Frontal cortex (tissue), 4 donors: ENCODE measurements at places on chromosomes 12 and 14.

DNA sequence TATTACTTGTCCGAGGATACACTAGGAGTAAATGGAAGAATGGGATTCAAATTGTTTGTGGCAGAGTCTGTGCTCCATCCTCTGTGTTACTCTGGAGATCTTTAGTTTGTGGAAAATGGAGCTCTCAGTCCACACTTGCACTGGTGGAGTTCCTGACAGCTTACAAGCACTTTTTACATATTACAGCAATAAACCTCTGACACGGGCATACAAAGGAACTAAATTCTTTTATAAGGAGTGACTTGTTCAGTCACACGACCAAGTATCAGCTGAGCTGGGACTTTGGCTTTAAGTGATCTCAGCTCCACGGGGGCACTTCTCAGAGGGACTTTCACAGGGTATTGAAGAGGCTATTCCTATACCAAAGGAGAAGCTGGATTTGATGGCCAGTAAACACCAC is 417.5 kb downstream of the LRIG3 start:
- no peak for DNase-seq

DNA sequence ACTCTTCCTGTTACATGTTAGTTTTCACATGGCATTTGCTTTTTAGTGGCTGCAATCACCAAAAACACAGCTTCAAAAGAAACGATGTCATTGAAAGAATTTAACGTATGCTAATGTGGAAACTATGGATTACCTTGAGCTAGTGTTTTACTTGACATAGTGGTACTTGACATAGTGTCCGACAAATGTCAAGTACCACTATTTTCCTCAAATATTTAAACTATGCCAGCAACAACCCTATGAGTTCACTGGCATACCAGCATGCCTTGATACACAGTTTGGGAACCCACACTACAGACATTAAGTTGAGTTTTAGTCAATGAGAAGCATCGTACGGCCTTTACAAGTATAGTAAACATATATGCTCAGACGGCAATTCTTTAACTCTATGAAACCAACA is 560.3 kb downstream of the GALC start:
- no peak for DNase-seq

DNA sequence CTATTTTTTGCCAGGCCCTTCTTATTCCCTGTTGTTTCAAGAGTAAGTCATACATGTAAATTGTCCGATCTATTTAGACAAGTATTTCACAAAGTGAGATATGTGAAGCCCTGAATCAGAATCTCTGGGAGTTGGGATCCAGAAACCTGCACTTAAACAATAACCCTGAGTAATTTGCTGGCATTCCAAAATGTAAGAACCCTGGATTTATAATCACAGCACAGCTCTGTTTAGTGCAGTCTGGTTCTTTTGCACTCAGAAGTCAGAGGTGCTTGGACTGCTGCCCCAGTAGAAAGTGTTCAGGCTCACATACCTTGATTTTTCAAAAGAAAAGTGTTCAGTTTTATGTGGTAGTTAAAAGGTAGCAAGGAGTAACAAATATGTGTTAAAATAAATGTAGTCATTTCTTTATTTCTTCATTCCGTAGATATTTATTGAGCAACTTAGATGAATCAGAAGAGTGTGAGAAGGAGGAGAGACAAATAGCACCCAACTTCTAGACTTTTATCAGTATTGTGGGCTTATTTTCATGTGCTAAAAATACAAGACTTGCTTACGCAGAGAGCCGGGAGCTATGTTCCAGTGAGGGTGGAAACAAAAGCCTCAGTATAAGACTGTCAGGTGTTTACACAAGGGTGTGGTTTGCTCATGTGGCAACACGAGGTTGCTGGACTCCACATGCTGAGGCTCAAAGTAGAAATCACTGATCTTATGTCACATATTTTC is 70.1 kb downstream of the SYNE2 start:
- no peak for DNase-seq

DNA sequence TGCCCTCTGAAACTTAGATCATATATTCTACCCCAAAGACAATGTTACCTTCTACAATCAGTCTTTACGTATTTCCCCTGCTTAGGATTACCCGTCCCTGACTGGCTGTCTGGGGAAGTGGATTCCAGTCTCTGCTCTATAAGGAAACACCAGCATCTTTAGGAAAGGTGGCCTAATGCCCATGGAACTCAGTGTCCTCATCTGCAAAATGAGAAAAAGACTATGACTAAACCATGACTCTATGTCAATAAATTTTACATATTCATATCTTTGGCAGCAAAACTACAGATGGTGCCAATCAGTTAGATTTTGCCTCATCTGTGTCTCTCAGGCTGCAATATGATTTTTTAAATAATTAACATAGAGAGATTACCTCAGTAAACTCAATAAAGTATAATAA is 133.8 kb downstream of the ITPR2 start:
- DNase-seq: no peak

GRCh38 chr14:101548710-101549109 is 12.6 kb upstream of the DIO3 start:
- DNase-seq: no peak

DNA sequence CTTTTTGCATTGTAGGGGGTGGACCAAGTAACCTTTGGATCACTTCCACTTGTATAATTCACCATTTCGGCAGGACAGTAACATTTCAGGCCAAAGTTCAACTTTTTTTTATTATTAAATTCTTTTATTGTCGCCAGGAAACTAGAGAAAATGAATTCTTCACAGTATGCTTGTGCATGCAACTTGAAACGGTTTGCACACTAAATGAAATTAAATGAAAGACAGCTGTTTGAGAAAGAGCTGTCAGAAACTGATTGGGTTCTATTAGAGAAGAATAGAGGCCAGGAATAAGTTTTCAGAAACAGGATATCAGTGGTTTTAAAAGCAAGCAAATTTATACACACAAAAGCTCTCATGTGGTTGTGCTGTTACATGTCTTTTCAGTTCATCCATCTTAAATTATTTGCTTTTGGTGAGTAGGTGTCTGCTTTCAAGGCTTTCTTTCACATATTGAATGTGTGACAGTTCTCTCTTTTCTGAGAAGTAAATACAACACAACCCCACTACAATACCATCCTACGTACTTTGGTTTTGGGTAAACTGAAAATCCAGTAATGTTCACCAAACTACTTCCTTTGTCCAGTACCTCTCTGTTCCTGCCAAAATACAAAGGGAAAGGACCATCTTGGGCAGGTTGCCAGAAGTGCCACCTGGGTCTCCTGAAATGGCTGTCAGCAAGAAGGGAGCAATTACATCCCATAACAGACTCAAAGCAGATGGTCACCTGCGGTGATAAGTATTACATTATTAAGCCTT is 291.7 kb downstream of the RAD51B start:
- DNase-seq: no peak

DNA sequence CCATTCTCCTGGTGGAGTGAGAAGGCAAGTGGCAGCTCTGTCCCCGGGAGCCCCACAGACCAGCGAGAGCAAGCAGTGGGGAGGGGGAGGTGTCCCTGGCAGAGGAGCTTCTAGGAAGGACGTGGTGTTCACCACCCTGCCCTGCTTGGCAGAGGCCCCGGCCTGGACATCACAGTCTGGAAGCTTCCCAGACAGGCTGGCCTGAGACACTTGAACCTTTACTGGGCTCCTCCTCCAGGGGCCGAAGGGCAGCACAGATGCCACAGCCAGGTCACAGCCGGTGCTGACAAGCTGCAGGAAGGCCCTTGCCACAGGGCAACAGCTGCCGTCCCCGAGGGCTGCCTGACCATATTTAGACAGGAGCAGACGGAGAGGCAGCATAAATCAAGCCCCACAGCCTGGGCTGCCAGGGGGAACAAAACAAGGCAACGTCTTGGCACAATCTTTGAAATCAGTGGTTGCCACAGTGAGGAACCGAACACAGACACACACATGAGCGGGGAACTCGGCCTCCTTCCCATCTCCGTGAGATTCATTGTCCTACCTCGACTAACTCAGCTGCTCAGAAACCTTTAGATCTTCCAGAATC is 28.5 kb downstream of the PRIMA1 start:
- DNase-seq: no peak

- DNase-seq: no peak
These were observed 54.6 kb upstream of the PTGR2 start for GRCh38 chr14:73796893-73797542.

- no peak for DNase-seq
These were observed 127.3 kb downstream of the RFLNA start for GRCh38 chr12:124422142-124422569.

DNA sequence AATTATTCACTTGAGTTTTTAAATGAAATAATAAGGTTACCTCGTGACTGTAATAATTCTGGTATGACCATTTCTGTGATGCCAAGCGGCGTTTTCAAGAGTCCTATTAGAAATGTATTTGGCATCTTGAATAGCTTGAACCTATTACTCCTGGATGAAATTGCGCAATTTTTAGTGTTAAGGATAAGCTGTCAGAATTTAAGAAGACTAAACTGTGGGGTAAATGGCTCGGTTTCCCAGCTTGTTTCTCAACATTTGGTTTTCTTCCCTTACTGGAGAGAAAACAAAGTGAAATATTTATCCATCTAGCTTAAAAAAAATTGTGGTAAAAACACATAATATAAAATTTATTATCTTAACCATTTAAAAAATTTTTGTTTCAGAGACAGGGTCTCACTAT is 26.8 kb downstream of the PCNX1 start:
- no peak for DNase-seq

DNA sequence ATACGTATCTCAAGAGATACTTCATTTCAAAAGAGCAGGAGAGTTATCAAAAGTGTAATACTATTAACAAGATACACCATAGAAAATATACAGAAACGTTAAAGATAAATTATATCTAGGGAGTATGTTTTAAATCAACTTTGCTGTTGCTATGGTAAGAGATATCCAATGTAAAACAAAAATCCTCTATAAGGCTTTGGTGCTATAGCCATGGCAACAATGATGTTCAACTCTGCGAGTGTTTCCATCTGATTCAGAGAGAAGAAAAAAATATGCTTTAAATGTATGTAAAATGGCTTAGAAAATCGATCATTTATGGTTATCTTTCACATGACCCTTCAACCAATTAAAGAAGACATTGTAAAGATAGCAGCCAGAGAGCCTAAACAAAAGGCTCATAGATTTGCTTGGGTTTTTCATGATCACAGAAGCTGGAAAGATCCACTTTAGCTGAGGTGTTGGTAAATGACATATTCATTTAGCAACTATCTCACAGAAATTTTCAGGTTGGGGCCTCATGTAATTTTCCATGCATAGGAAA is 387.0 kb upstream of the GARIN6 start:
- DNase-seq: no peak

GRCh38 chr14:71636820-71637471 is 295.3 kb upstream of the RGS6 start:
- no peak for DNase-seq

GRCh38 chr14:77593501-77593961 is 22.9 kb downstream of the SPTLC2 start:
- DNase-seq: no peak

- DNase-seq: no peak
These were observed 6.5 kb downstream of the CAPS2 start for GRCh38 chr12:75323663-75324062.

DNA sequence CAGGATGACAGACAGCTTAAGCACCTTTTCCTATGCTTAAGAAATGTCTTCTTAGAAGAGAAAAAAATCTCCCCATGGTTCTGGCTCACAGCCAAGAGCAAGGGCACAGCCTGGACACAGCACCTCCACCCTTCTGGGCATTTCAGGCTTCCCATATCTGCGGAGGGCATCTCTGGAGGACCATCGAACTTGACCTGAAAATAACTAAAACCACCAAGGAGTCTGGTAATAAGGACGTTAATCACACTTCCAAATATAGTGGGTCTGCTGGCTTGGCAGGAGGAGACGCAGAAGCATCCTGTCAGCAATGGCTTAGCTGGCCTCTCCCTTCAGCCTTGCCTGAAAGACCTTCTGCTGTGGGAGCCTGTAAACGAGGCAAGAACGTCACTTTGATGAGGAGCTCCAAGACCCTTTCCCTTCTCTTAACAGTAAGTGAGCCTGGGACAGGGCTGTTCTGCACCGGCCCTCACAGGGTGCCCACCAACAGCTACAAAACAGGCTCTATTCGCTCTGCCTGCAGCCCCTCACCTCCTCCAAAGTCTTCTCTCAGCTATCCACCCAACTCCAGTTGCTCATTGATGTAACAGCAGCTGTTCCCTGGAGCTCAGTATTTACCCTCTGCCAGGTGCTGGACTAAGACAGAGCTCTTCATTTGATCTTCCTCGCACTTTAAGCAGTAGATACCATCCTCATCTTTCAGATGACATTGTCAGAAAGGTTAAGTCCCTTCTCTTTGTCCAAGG is 13.2 kb downstream of the SETD3 start:
- DNase-seq: no peak

DNA sequence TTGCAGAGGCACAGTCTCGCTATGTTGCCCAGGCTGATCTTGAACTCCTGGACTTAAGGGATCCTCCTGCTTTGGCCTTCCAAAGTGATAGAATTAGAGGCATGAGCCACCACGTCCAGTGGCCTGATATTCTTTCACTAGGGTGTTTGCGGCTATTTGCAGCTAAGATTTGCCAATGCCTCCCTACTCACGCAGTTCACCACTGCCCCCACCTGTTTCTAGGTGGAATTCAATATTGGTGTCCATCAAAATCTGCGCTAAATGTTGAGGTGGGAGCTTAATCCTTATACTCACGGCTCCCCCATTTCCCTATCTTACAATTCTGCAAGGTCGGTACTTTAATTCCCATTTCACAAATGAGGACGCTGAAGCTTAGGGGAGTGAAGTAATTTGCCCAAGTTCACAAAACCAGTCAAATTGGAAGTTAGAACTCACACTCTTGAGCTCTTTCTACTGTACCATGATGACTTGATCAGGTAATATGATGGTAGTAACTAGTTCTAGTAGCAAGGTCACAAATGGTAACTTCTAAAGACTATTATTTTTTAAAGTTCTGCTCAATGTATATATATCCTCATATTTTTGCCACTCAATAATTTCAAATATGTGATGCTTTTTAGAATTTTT is 22.1 kb upstream of the LRRC9 start:
- peak; percentile 20 for DNase-seq

- DNase-seq: no peak
These were observed 99.4 kb upstream of the PLEKHA5 start for GRCh38 chr12:19030180-19030579.

- no peak for DNase-seq
These were observed 10.3 kb upstream of the STK38L start for GRCh38 chr12:27233814-27234213.

DNA sequence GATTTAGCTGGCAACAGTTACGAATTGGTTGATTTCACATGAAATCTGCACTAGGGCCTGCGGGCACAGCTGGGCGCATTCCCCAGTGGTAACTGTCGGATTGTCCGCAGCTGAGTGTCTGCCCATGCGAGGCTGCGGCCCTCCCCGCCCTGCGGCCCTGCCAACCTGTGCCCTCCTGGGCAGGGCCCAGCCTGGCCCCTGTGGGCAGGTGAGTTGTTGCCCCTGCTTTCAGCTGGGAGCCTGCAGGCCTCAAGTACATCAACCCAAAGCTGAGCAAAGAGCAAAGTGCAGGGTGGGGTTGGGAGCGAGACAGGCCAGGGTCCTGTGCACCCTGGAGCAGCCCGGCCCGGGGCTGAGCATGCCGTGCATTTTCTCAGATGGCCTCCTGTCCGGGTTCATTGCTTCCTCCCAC is 89.1 kb downstream of the ADGRD1 start:
- no peak for DNase-seq

- DNase-seq: no peak
These were observed 197.0 kb downstream of the PHLDA1 start for GRCh38 chr12:75834591-75834990.
